ENCODE measurements at places on chromosomes 3 and 15.

DNA sequence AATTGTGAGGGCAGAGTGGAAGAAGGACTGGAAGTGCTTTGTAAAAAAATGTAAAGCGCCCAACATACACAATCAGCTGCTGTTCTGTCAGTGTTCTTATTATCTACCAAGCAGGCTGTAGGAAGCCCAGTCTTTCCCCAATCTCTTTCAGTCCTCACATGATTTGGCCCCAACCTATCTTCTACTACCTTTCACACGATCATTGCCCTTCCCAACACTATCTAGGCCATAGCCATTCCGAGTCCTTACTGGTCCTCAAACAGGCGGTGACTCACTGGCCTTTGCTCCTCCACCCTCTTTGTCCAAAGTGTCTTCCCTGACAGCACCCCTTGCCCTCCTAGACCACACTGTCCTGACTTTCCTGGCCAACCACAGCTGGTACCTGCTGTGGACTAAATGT, 861 bp upstream of the RFT1 start:
- no peak for DNase-seq

- no peak for DNase-seq
These were observed 18.4 kb downstream of the ZNF860 start for GRCh38 chr3:31999907-32000439.

DNA sequence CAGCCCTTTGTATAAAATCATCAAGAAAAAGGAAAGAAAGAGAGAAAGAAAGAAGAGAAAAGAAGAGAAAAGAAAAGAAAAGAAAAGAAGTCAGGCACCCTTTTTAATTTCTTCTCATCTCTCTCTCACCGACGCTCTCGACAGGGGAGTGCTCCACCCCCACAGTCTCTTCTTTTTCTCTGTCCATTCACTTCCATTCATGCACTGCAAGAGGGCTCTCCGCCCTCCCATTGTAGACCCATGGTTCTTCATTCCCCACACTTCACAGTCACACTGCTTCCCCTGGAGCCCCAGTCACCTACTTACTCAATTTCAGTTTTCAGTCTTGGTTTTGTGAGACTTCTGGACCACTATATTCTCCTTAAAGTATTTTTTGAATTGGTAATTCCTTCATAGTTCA, 254.7 kb downstream of the SOX2 start:
- DNase-seq: no peak

GRCh38 chr3:27380433-27381357, 11.5 kb upstream of the NEK10 start:
- no peak for DNase-seq

DNA sequence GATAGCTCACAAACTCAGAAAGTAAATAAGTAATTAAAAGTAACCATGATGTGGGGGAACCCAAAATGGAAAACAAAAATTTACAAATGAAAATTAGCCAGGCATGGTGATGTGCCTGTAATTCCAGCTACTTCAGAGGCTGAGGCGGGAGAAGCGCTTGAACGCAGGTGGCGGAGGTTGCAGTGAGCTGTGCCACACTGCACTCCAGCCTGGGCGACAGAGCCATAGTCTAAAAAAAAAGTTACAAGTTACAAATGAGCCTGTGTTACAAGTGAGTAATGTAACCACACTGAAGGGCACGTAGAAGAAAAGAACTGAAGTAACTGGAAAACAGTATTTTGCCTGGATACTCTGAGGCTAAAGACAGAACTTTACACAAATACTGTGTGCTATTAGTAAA, 11.3 kb downstream of the EXOSC7 start:
- no peak for DNase-seq

DNA sequence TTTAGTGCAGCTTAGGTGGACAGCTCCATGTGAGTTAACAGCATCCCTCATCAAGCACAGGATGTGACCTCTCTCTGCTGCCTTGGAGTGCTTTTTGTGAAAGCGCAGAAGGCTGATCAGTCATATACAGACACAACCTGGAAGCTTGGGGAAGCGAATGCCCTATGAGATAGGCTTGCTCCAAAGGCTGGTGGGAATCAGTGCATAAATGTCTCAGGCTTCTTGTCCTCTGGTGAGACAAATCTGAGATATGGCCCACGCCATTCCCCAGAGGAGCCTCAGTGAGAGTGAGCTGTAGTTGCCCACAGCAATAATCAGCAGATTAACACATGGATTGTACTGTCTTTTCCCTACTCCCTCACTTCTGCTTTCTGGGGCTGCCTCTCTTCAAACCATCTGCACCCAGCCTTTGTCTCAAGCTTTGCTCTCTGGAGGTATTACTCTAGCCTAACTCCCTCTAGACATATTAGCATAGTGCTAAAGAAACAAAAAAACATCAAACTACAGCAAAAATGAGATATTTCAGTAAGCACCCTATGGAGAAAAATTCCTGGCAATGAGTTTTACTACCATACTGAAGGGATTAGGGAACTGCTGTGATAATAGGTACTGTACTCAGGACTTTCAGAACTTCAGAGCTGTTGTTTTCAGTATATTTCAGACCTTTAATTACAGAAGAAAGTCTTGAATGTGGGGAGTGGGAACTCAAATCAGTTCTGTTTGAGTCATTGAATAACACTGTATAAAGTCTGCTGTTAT, 113.7 kb downstream of the OXSM start:
- no peak for DNase-seq

GRCh38 chr15:70956201-70956995, 63.8 kb downstream of the LRRC49 start:
- DNase-seq: no peak

GRCh38 chr3:8651418-8652323, 7.1 kb upstream of the SSUH2 start:
- DNase-seq: no peak

DNA sequence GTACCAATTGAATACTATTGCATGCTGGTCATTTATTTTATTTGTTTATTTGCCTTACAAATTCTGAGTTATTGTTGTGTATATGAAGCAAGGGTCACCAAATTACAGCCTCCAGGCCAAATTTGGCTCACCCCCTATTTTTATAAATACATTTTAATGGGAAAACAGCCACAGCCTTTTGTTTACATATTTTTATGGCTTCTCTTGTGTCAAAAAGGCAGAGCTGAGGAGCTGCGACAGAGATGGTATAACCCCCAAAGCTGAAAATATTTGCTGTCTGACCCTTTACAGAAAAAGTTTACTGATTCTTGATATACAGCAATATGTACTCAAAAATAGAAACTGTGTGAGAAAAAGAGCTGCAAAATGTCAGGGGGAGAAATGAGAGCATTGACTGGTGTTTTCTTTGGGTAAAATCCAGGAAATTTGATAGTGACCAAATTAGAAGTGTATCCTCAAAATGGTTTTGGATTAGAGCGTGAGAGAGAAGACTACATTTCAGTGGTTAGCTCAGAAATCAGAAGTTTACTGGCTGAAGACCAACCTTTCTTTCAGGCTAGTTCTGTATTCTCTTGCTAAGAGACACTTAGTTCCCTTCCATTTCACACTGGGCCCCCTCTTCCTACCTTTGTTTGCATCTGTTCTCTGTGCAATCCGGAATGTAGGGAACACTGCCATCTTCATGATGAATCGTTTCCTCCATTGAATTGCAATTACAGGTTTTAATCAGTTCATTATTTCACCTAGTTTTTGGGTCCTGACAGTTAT, 757.8 kb downstream of the AGBL1 start:
- DNase-seq: peak; percentile 20

DNA sequence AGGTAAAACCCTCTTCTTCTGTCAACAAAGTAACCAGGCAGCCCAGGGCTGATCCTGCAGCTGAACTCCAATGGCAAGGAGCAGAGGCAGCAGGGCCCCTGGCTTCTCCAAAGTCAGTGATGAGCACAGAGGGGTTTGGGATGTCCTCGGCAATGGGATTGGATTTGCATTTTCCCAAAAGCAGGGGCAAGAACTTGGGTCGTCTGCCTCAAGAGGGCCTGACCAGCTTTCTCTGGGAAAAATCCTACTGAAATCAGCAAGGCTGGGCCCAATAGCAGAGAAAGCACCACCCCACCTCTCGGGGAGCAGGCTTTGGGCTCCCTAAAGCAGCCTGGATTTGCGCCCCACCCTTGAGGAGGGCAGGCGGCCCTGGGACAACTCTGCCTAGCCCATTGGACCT, 210.0 kb upstream of the IGF1R start:
- no peak for DNase-seq

- DNase-seq: no peak
These were observed 2.0 kb upstream of the OR5H6 start for GRCh38 chr3:98262046-98262445.

DNA sequence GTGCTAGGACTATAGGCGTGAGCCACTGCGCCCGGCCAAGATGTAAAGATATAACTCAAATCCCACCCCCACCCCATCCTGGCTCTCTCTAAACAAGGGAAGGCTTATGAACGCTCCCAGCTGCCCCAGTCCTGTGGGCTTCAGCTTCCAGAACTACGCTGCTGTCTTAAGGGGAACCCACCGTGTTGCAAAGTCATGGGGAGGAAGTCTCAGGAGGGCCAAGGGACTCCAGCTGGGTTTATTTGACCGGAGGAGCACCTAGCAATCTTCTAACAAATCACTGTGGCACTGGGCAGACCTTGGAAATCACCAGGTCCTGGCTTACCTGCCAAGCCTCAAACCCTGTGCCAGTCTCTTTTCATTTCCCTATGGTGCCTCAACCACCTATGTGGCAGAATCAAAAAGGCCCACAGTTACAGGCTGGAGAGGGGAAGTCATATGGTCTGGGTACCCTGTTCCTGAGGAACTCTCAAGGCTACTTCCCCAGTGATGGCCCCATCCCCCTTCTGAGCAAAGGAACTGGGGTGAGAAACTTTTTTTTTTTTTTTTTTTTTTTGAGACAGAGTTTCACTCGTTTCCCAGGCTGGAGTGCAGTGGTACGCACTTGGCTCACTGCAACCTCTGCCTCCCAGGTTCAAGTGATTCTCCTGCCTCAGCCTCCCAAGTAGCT, 83.4 kb downstream of the RBPMS2 start:
- no peak for DNase-seq

DNA sequence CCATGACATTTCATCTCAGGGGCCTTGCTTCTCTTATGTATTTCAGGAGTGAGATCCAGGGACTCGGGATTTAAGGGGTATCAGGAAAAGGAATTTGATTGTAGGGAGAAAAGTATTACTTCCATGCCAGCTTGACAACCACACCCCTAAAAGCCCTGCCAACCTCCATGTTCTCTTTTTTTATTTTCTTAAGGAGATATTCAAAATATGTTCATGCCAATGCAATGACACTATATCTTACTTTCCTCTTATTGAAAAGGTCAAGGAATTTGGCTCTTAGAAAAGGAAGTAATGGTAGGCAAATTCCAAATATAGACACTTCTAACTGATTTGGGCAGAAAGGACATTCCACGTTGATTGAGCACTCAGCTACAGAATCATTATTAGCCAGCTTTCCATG, 407.5 kb upstream of the NECTIN3 start:
- no peak for DNase-seq

DNA sequence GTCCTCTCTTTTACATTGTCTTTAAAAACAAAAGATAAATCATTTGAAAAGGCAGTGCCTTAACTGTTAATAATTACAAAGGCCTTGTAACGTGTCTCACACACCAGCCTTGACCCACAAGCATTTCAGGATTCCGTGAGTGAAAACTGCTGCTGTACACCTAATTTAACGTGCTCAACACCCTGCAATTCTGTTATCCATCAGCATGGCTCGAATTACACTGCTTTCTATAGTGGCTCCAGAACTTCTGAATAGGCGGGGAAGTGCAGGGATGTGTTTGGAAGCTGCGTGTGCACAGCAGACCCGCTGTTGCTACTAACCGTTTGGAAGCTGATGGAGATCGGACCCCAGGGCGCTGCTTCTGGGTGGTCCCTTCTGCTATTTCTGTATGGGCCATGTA, 9.9 kb upstream of the ETFA start:
- no peak for DNase-seq

DNA sequence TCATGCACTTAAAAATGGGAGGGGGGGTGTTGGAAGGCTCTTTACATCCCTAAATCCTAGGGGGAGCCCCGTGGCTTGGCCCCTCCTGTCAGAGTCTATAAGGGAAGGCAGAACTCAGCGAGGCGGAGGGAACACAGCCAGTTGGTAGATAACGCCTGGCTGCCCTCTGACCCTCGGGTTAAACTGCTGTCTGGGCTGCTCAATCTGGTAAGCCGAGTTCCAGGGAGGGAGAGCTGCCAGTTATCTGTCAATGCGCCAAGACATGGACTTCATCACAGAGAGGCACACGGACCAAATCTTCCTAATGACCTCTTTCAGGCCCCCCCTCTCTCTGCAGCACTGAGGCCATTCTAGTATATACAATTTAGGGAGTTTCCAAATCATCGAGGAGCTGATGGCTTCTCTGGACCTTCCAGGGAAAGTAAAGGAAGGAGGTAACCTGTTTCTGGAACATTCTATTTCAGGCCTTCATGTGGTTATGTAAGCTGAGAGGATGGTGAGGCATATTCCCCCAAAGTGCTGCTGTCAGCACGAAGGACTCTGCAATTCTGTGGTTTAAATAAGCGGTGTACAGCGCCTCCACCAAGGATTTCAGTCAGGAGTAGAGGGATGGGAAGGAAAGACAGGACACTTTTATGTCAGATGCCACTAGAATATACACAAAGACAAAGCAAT, 349.0 kb downstream of the MCTP2 start:
- no peak for DNase-seq

- peak; percentile 89 for DNase-seq
These were observed 5.2 kb downstream of the TBC1D2B start for GRCh38 chr15:78072080-78072892.

DNA sequence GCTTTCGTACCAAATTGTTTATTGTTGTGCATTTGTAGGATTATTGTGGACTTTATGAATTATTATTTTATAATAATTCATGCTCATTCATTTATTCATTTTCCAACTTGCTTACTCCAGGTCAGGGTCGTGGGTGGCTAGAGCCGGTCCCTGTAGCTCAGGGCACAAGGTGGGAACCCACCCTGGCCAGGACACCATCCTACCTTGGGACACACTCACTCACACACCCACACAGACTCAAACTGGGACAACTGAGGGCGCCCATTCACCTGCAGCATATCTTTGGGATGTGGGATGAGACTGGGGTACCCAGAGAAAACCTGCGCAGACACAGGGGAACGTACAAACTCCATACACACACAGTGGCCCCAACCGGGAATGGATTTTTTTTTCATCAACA, 40.6 kb downstream of the SSUH2 start:
- DNase-seq: no peak

- no peak for DNase-seq
These were observed 48.1 kb downstream of the RAP2B start for GRCh38 chr3:153210146-153210545.

- DNase-seq: peak; percentile 97
These were observed 33.3 kb upstream of the FLNB start for GRCh38 chr3:57974796-57975388.

GRCh38 chr15:101037090-101037830, 118.1 kb downstream of the LRRK1 start:
- DNase-seq: no peak

DNA sequence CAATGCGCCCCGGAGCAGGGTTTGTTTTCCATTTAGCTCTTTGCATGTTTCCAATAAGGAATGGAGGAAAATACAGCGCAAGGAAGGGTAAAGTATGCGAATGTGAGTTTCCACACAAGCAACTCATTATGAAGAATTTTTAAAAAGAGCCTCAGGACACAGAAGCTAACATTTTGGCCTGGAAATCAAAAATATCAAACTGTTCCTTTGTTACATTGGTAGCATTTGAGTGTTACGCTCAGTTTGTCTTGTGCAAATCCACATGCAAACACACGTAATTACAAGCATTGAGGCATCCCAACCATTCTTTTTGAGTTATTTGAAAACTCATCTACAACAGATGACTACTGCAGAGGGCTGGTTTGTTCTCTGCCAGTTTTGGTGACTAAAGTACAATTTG, 93.0 kb upstream of the SNRPA1 start:
- DNase-seq: no peak

Measured in brain microvascular endothelial cell (primary cell).